MCF 10A (cell line): ENCODE measurements at places on chromosomes 2 and 18. TPM values are rescaled to one million over a fixed set of nuclear protein-coding genes. Genes with fewer than 3 reads are reported as not detected.

The GPR17 gene
- total RNA-seq, result not detected in 2 replicates

The TUBA3E gene
- not detected in 2 replicates for total RNA-seq

The CYP27C1 gene
- 0.25 TPM in 1 of 2 replicates, not detected in the other for total RNA-seq

The ALPP gene
- total RNA-seq, result 0.35 and 0.64 TPM in 2 replicates

The RNF181 gene
- 125 and 215 TPM in 2 replicates for total RNA-seq

The NAT8 gene
- total RNA-seq, result not detected in 2 replicates

The VIT gene
- total RNA-seq, result not detected in 2 replicates

The CDCA7 gene
- total RNA-seq, result 6.2 and 14.0 TPM in 2 replicates

The TANC1 gene
- 31.0 and 35.3 TPM in 2 replicates for total RNA-seq

The ZC3H6 gene
- total RNA-seq, result 16.9 and 18.6 TPM in 2 replicates
